ENCODE measurements at places on chromosomes 7 and 10.

- DNase-seq = no peak
Observed at GRCh38 chr7:98826811-98827231, 43.0 kb downstream of the TMEM130 start.

GRCh38 chr10:115777646-115778045 is 495.4 kb downstream of the GFRA1 start:
- DNase-seq = no peak

DNA sequence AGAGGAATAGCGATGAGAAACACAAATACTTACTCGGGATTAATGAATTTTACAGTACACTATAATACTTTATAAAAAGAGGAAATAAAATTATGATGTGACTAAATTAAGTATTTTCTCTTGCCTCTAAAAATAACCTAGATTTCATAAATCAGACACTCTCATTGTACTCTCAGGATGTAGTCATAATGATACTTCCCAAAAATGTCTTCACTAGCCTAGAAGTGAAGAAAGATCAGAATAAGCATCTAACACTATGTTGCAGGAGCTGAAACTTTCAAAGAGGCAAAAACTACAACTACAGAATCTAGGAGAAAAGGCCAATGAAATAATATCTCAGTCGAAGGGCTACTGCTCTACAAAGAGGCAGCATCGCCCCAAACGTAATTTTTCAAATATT is 49.4 kb downstream of the DNAJC1 start:
- no peak for DNase-seq

DNA sequence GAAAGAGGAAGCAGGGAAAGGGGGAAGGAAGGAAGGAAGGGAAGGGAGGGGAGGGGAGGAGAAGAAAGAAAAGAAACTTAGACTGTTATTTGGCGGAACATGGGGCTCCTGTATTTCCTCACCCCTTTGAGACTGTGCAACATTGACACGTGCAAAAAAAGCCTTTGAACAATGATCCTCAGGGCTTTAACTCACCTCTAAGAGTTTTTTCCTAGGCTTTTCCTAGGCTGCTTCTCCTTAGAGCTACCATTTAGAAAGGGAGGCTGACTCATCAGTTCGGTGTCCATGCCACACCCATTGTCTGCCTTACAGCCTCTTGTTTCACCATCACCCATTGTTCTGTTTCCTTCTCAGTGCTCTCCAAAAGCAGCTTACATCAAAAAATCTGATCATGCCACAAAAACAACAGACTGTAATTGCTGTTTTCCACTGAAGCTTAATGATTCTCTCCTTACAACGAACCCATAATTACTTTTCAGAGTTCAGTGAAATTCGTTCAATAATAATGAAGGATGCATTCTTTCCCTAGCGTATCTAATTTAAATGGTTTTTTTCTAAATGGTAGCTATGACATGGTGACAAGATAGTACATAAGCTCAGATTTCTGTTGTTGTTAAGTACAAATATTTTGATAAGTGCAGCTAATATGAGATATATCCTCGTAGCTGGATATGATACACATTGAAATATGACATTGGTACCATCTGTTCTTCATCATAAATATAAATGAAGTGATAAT is 90.8 kb downstream of the PRLHR start:
- DNase-seq = no peak

DNA sequence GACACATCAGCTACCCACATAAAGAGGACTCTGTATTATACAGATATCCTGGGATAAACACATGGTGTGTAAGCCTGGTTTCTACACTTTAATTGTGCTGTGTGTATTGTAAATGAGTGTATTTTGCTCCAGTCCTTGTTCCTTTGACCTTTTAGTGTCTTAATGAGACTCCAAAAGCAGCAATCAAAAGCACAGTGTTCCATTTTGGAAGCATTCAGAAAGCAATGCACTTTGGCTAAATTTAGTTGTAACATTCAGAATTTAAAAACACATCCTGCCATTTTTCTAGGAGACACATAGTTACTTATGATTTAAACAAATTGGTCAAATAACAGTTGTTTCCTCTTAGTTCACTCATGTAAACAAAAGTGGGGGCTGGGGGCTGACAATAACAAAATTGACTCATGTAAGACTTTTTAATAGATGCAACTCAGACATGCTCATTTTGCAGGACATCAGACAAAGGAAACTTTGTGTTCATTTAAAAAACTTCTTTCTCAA is 122.2 kb downstream of the GPR37 start:
- DNase-seq = no peak

GRCh38 chr7:16759840-16760239 is 6.3 kb downstream of the TSPAN13 start:
- no peak for DNase-seq

DNA sequence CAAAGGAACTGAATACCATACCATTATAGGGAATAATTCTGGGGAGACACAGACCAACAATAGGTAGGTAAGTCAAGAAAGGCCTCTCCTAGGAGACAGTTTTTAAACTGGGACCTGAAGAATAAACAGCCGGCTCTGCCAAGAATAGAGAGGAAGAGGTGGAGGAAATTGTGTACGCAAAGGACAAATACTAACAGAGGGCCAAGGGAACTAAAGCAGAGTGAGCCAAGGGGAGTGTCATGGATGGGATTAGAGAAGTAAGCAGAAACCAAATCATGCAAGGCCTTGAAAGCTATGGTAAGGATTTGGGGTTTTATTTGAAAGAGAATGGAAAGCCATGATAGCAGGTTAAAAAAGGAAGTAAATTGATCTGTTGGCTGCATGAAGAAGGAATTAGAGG is 18.1 kb upstream of the ITGB8 start:
- no peak for DNase-seq

- no peak for DNase-seq
Observed at GRCh38 chr7:111212857-111213523, 122.1 kb downstream of the LRRN3 start.
